GM04504 (cell line): ENCODE measurements at places on chromosomes 1 and 21.

DNA sequence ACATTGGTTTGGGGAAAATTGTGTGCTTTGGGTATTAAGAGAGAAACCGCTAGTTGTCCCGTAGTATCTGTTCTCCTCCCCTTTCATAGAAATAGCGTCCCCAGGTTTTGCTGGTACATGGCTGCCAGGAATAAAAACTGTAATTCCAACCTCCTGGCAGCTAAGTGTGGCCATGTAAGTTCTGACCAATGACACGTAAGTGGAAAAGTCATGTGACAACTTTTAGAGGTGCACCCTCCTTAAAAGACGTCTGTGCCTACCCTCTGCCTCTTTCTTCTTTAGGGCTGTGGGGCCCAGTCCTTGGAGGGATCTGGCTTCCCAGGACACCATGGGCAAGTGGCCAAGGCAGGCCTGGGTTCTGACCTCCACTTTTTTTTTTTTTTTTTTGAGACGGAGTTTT is 59.3 kb downstream of the UMODL1 start:
- no peak for DNase-seq

DNA sequence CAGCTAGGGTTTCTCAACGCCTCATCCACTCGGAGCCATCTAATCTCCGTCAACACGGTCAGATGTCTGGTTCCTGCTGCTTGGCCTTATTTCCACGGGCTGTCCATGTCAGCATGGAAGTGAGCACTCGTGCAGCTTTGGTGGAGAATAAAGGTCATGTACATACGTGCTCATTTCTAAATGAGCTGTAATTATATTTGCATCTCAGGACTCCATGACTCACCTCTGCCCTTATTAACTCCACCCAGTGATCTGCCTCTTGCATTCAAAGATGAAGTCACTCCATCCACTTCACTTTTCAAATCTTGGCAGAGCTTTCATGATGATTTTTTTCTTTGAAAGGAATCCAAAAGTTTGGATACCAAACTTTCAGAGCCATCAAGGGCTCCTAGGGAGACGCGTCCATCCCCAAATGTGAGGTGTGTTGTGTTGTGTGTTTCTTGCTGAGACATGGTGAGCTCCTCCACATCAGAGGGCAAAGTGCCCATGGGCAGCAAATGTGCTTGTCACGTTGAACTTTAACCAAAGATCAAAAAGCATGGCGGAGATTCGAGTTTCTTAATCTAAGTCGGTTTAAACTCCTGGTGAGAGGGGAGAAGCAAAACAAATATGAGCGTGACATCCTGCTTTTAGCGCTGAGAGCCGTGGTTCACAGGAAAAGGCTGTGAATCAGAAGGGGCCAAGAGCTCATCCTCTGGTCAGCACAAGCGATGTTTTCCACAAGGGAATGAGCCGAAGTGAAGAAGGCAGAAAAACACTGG is 68.6 kb upstream of the ERRFI1 start:
- no peak for DNase-seq

DNA sequence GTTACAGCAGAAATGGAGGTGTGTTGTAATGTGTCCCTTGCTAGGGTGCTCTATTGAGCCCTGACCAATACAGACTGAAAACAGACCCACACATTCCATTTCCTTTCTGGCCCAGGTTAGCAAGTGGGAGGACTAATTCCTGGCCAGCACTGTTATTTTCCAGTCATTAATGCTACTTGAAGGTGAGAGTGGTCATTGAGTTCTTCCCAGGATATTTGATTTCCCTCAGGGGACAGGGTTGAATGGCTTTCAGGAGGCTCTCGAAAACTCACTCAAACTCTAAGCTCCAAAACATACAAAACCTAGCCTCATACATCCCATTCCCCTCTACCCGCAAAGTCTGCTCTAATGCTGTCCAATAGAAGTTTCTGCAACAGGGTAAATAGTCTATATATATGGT is 6.2 kb downstream of the LRRC52 start:
- DNase-seq = no peak

DNA sequence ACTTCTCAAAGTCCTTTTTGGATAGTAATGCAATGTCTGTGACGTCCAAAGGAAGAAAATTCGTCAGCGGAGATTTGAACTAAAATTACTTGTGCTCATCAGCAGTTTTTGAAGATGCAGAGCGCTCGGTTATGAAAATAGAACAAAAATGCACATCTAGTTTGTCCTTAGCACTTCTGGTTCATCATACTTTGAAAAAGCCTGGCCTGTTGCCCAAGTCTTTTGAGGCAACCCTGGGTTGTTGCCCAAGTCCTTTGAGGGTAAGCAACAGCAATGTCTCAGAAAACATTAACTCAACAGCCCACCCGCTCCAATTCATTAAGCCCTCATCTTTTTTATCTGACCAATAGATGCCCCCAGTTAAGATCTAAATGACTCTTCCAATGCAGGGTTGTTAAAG is 91.9 kb downstream of the HUNK start:
- no peak for DNase-seq
